NCI-H1105 treated with DMSO at 0.1 percent for 48 hours (cell line): ENCODE measurements at places on chromosomes 11 and 22.

DNA sequence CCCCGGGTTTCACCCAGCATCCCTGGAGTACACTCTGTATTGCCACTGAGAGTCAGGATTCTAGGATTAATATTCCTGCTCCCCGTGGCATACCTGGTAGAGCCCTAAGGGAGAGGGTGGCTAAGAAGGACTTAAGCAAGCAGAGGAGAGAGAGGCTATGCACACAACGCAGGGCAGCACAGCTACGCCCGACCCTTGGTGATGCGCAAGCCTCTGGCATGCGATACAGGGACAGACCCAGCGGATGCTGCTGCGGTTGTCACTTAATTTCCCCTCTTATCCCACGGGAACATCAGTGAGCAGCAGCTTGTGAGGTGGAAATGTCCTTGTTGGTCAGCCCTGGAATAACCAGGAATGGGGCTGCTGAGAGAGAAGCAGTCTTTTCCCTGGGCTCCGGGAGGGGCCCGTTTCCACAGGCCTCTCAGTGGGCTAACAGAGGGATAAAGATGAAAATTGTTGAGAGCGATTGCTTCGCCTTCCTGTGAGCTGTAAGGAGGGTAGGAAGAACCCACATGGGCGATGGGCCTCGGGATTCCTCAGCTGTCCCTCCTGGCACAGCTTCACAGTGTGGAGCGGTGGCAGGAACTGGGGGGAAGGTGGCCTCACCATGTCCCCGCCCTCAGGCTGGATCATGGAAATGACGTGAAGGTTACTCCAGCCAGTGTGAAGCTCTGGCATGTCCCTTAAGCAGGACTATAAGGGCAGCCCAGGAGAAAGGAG, 48.4 kb upstream of the RAB1B start:
- DNase-seq, result no peak

DNA sequence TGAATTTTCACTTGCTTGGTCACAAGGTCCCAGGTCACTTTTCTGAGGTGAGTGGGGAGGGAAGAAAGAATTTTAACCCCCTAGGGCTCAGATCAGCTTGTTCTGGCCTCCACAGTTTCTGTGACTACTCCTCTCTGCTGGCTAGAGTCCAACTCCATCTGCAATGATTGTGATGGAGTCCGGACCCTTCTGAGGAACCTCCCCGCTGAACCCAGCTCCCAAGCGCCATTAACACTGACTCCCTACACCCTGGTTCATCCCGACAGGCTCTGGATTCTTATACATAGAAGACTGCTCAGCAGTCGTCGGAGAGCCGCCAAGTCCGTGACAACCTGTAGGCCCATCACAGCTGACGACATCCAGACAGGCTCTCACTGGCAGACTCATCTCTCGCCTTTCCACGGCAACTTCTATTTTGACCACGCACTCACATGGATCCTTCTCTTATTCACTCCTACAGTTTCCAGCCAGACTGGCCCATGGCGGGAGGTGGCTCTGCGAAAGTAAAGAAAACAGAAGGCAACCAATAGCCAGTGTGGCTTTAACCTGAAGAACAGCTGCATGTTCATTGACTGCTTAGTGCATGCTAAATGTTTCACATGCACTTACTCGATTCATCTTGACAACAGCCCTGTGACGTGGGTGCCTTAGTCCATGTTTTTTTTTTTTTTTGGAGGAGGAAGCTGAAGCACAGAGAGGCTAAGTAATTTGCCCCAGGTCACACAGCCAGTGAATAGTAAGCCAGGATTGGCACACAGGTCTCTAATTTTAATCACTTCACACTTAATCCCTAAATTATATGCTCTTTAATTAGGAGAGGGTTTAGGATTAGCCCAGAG, 68.0 kb upstream of the PRDM11 start:
- DNase-seq, result no peak

DNA sequence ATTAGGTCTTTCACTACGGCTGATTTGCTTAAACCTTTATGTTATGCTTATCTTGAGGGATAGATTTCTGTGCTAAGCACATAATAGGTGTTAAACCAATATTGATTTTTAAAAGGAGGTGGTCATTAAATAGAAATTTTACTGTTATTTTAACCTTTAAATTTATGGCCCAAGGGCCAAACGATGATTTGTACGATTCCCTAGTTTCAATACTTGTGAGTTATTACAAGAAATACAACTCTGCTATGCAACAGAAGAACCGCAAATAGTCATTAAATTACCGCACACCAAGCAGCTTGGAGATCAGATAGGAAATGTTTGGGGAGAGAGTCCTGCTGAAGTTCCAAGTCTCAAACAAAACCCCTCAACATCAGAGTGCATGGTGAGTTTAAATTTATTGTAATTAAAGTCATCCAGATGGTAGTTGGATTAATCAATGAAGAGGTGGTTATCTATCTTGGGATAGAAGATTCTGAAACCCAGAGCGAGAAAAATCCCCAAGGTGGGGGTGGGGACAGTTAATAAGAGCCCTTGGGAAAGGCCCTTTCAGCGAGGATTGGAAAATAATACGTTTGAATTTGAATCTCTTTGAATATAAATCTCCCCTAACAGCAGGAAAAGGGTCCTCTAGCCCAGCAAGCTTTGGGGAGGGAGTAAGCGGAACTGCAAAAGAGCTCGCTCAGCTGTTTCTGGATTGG, 805 bp upstream of the QSER1 start:
- DNase-seq, result peak; percentile 74

DNA sequence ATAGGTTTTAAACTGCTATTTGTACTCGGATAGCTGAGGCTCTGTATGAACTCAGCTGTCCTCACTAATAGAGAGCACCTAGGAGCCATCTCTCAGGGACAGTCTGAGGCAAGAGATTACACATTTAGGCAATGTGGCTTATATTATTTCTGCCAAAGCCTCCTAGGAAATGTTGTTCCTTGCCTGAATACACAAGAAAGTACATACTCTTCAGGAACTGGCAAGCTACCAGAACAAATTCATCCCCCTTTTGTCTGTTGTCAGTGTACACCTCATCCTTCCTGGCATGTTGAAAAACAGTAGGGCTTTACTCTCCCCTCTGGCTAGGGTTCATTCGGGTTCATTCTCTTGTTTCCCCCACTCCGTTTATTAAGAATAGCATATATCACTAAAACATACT, 615.9 kb upstream of the FAT3 start:
- DNase-seq, result peak; percentile 11

- DNase-seq, result no peak
Measured at GRCh38 chr11:70423523-70424505, 25.5 kb downstream of the CTTN start.

DNA sequence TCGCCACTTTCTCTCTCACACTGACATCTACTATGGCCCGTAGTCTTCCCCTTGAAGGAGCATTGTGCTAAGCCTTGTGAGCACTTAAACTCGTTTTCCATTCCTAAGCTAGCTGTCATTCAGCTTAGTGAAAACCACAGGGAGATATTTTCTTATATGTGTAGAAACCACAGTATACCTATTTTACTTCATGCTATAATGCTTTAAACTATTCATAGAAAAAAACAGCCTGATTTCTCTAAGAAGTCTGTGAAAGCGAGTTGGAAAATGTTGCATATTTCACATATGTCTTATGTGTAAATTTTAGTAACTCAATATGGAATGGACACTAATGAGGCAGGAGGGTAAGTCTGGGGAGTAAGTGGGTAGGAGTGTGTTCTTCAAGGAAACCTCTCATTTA, 194.3 kb upstream of the CTSC start:
- DNase-seq, result no peak

DNA sequence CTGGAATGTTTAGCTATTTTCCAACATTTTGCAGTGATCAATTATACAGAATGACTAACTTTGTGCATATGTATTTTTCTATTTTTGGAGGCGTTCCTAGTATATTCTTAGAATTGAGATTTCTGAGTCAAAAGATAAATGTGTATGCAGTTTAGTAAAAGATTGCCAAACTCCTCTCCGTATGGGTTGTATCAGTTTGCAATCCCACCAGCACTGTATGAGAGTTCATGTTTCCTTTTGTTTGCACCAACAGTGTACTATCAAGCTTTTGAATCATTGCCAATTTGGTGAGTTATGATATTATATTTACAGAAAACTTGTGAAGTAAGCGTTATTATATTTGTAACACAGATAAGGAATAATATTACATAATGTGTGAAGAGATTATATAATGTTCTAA, 658.7 kb downstream of the JRKL start:
- DNase-seq, result no peak

DNA sequence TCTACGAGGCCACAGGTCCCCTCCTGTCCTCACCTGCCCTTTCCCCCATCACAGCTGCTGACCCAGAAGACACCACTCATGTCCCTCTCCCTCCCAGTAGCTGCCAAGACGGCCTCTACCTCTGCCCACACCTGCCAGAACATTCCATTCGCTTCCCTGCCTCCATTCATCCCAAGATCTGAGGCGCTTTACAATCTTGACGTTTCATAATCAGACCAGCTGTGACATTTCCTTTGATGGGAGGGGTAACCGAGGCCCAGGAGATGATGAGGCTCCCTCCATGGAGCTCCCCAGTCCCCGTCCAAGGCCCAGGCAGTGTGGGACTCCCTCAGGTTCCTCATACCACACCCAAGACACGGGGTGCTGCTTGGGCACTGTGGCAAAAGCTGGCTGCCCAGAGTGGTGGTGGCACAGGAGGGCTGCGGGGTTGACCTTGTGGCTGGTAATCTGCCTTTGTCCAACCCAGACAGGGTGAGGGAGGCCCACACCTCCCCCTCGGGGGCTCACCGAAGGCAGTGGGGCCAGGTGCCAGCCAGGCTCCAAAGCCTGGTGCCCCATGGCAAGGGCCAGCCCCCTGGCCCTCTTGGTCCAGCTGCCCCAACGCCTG, 17.3 kb downstream of the PHLDA2 start:
- DNase-seq, result no peak

DNA sequence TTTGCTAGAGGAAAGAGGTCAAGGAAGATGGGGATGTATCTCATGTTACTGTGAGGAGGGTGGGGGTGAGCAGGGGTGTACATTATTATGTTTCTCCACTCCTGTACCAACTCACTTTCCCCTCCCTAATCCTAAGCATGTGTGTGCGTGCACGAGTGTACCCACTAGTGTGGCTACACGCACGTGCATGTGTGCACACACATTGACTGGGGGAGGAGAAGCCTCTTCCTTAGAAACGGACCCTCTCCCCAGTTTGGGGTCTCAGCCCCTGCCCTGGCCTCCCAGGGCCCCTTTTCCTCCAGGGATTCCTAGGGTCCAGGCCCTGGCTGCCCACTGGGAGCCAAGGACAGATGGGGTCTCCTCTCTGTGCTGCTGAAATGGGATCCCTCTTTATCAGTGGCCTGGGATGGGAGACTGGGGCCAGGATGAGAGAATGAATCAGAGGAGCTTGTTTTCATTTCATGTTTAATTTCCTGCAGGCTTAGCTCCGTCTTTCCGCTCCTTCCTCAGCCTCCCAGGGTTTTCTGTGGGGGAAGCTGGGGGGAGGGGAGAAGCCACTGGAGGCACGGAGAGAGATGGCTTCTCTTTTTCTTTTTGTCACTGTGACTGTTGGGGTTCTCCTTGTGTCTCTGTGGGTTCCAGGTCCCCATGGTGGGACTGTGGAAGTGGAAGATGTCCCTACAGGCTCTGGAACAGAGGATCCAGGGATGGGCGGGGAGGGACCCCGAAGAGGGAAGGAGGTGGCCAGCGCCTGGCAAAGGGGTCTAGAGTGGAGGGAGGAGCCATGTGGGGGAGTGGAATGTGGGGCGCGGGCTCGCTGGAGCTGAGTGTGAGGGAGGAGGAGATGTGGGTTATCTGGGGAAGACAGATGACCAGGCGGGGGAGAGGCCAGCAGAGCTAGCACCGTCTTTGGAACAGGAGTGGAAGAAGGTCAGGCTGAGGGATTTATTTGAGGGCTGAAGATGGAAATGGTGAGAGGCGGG, 40.3 kb downstream of the ALX4 start:
- DNase-seq, result no peak

- DNase-seq, result no peak
Measured at GRCh38 chr11:45995342-45995734, 72.9 kb downstream of the LARGE2 start.

- DNase-seq, result no peak
Measured at GRCh38 chr22:37559901-37560607, at the start of gene CDC42EP1. TSS of gene CDC42EP1 (plus strand) at chr22:37560480. CDS start at chr22:37566350, 5,870 bp downstream.
